ENCODE measurements at places on chromosomes 7 and 10.
A peak's percentile ranks its signal among the peaks of the same experiment; 100 is the strongest.

- peak; percentile 39 for DNase-seq
Observed at GRCh38 chr7:70703785-70704184, 428.2 kb upstream of the GALNT17 start.

GRCh38 chr10:118311505-118311904 lies 30.6 kb downstream of the FAM204A start:
- DNase-seq: no peak

GRCh38 chr10:70799124-70799523 lies 13.9 kb upstream of the TBATA start:
- no peak for DNase-seq

- DNase-seq: no peak
Observed at GRCh38 chr10:21521751-21522533, 3.5 kb downstream of the SKIDA1 start.

DNA sequence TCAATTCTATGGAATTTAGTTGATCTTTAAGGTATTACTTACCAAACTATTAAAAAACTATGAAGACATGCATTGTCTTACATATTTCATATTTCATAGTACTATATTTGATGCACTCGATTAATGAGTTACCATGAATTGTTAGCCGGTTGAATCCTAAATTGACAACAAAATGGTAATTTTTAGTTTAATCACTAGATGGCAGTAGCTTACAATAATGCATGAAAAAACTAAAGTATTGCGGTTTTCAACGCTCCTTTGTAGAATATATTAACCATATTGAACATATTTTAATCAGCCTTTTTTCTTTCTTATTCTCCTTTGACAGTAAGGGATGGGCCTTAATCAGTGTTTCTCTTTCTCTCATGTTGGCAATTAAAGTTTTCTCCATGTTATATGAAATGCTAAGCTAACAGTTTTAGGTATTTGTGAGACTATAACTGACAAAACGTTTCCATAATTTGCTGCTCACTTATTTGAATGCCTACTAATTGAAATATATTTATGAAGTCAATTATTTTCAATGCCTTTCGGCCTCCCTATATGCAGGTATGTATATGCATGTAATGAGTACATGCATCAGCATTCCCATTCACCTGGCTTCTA lies 48.5 kb upstream of the ARL4A start:
- peak; percentile 46 for DNase-seq

- no peak for DNase-seq
Observed at GRCh38 chr10:84256510-84257342, 11.9 kb downstream of the RGR start.

GRCh38 chr7:129828989-129829736 lies 123.6 kb downstream of the UBE2H start:
- no peak for DNase-seq

DNA sequence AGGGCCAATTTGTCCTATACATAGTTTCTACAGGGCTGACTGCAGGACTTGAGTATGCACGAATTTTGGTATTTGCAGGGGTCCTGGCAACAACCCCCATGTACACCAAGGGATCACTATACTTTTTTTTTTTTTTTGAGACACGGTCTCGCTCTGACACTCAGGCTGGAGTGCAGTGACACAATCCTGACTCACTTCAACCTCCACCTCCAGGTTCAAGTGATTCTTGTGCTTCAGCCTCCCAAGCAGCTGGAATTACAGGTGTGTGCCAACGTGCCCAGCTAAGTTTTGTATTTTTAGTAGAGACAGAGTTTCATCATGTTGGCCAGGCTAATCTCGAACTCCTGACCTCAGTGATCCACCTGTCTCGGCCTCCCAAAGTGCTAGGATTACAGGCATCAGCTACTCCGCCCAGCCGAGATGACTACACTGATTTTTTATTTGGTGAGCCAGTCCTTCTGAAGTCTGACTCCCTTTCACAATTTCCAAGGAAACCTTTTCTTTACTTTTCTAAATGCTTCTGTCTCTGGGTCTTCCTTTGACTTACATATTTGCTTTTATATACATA lies 19.8 kb downstream of the CFAP70 start:
- no peak for DNase-seq

DNA sequence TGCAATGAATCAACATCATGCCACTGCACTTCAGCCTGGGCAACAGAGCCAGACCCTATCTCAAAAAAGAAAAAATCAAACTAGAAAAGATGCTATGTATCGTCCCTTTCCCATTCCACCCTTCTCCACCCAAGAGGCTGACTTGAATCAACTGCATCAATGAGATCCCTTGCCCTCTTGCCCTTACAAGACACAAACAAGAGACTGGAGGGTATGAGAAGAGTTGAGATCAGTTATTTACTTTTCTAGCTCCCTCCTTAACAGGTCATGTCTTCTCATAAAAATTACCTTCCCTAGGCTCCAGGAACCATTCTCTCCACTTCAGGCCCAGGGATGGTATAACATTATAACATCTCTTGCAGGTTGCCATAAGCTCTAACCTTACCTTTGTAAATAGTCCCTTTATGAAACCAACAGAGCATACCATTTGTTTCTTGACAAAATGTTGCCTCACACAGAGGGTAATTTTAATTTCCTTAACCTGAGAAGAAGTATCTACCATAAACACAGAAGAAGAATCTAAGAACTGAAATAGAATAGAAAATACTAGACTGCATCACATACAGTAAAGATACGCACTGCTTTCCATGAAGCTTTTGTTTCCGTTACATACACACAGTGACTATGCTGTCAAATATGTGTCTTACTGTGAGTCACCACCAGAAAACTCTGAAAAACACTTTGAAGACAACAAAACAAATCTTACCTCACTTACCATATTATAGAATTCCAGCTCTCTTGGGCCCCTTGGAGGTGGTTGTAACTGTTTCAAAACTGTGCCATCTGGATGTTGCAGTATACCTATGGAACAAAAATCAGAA lies 30.5 kb downstream of the IPMK start:
- no peak for DNase-seq

GRCh38 chr10:6228010-6228511 lies 25.3 kb downstream of the PFKFB3 start:
- no peak for DNase-seq

- no peak for DNase-seq
Observed at GRCh38 chr10:91411621-91412020, 1.5 kb downstream of the HECTD2 start.

GRCh38 chr7:132169730-132170129 lies 406.5 kb downstream of the PLXNA4 start:
- no peak for DNase-seq

DNA sequence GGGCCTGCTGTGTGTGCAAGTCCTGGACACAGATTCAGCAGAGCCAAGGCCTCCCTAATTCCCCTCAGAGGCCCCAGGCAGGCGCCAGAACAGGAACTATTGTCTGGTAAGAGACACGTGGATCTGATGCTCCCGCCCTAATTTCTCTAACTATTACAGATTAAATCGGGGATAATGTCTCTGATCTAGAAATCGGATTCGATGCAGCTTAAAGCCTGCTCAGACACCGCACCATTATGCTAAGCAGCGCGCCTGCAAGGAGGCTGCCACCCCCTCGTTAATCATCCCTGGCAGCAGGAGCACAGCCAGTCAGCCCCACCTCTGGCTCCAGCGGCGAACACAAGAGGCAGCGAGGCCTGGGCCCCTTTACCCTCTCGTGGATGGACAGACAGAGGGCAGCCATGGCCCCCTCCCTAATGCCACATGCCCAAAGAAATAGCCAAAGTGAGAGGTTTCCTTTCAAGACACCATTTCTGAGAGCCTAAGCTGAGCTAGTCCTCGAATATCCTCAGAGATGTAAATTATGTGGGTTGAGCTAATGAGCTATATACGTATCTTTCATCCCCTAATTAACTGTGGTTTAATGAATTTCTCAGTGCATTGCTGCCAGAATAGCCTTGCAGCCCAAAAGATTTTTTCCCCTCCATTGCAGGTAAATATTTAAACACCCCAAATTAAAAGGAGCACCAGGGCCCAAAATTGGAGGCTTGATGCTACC lies 122.1 kb downstream of the GRID1 start:
- DNase-seq: peak; percentile 18

DNA sequence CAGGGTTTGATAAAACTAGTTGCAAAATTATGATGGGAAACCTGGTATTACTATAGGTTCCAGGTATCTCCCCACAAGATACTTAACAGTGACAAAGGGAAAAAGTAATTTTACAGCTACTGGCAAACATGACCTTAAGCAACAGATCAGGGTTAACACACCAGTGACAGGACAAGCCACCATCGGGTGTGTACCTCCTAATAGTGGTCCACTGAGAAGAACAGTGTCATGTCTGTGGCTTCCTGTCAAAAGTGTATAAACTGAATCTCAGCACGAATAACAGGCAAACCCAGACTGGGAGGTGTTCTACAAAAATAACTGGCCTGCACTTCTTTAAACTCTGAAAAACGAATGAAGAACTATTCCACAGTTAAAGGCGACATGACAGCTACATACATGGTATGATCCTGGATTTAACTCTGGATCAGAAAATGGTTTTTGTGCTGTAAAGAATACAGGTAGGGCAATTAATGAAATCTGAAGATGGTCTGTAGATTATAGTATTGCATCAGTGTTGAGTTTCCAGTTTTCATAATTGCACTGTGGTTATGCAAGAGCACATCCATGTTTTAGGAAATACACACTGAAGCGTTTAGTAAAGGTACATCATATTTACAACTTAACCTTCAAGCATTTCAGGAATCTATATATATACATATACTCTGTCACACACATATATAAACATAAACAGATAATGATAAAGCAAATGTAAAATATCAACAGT lies 32.0 kb upstream of the ARMS2 start:
- no peak for DNase-seq

DNA sequence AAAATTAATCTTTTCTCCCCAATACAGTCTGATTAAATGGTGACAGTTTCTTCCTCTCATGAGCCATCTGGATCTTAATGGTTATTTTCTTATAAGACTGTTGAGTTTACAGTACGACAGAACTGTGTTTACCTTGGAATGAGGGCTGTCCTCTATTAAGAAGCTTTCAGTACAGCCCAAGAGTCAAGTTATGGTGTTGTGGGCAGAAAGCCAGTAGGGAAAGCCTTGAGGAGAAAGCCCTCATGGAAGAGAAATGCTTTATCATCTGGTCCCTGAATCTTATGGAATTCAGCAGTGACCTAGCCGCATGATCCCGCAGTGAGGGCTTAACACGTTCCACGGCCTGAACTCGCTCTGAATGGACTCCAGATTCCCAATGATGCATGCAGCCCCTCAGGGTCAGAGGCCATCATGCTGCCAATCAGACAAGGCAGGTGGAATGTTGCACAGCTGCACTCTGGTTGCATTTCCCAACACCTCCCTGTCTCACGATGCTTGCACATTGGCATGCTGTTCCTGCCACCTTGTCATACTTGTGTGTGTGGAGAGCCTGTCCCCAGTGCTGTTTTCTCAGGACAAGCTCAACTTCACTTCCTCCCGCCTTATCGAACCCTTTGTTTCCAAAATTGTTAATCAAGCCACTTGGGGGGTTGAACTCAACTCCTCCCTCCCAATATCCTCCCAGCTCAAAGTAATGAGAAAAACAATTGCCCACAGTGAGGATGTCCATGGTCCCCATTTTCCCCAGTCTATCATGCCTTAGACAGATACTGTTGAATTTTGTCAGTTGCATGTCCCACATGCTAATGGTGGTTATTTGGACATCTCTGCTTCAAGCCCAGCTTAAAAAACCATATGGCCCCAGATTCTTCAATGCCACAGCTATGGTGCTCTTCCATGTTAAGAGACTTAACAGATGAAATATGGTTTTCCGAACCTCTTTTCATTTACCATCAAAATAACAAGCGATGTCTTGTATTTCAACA lies 211.1 kb upstream of the TCF7L2 start:
- no peak for DNase-seq

DNA sequence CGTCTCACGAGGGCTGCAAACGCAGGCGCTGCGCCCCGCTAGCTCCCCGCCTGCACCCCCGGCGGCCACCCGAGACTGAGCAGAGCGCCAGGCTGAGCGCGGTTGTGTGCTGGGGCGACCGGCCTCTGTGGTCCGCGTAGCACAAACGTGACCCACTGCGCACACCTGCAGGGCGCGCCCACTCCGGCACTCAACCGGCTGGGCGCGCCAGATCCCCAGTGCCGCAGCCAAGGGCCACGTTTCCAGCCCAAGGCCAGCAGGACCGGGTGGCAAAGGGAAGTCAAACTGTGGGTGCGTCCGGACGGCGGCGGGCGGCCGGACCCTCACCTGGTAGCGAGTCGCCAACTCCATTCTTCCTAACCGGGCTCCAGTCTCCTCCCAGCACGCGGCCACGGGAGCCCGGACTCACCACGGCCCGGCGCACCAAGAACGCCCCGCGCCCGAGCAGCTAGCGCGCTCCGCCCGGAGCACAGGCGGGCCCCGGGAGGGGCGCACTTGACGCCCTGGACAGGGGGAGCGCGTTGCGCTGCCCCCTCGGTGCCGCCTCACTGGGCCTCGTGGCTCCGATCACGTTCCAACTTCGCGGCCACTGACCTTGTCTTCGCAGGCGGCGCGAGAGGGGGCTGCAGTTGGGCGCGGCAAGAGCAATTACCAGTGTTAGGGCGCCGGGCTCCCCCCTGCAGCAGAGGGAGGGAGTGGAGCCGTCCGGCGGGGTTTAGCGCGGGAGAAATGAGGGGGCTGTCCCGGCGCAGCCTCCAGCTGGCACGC lies at the start of gene CDCA7L:
TSS of gene CDCA7L (minus strand) at position 446 of the 768 bp plus-strand sequence. CDS start at position 351, 95 bp downstream.
- peak; percentile 77 for DNase-seq

- no peak for DNase-seq
Observed at GRCh38 chr7:132858251-132858650, 223.6 kb downstream of the CHCHD3 start.

- no peak for DNase-seq
Observed at GRCh38 chr10:62459072-62459471, 84.9 kb downstream of the ZNF365 start.

DNA sequence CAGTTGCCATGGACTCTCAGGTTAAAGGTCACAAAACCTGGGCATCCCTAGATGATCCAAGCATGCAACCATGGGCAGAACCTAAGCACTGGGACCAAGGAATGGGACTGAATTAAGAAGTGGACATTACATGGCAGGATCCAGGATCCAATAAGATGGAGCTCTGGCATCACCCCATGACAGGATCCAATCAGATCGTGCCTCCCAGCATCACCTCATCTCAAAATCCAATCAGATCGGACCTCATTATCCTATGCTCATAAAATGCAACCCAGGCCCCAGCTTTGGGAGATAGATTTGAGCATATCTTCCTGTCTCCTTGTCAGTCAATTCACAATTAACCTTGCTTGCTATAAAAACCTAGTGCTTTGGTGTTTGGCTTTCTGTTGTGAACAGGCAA lies 616.1 kb downstream of the PARD3 start:
- DNase-seq: no peak
